Chondrocyte (in vitro differentiated cells): ENCODE measurements at places on chromosomes 4 and X. TPM values are rescaled to one million over a fixed set of nuclear protein-coding genes. Genes with fewer than 3 reads are reported as not detected.

ARMCX2 gene
- 144 to 193 TPM (median 146 TPM) in 3 replicates for total RNA-seq

MAGEA2B gene
- total RNA-seq: not detected in 3 replicates

OPHN1 gene
- 6.0 to 9.2 TPM (median 6.1 TPM) in 3 replicates for total RNA-seq

SPATA18 gene
- total RNA-seq: 17.9 to 18.7 TPM (median 18.6 TPM) in 3 replicates

HTT-AS gene
- not detected in 3 replicates for total RNA-seq

EMCN gene
- total RNA-seq: 0.19 TPM in 1 of 3 replicates, not detected in the others

WDR19 gene
- 23.0 to 33.2 TPM (median 31.0 TPM) in 3 replicates for total RNA-seq

SYNPO2 gene
- total RNA-seq: 12.3 to 21.5 TPM (median 20.7 TPM) in 3 replicates

GRCh38 chrX:47497271-47497888 is 14.4 kb upstream of the ZNF41 start:
- no peak overlapping the region for H3K27ac ChIP-seq
- H3K4me3 ChIP-seq: no peak overlapping the region
- DNase-seq: no peak

GRCh38 chr4:100519205-100519604 is 1.4 kb upstream of the EMCN start:
- no peak overlapping the region for H3K4me3 ChIP-seq
- DNase-seq: no peak
- no peaks in the 10 kb centered on the region for H3K27me3 ChIP-seq

DNA sequence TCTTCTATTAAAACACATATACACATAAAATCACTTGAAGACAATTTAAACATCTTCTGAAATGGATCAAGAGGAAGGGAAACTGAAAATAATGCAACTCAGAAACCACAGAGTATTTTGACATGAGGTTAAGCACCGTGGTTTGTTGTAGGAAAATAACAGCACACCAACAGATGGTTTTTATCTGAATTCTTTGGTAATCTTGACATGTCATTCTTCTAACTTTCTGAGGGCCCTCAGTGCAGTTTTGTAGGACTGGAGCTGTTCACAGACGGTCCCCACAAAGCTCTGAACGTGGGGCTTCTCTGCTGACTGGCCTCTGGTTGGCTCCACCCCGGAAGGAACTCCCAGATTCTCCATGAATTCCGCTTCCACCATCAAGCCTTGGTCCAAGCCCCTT is 16.0 kb upstream of the TLR8 start:
- no peaks in the 10 kb centered on the region for H3K36me3 ChIP-seq
- H3K4me1 ChIP-seq: peaks cover 15% of the 10 kb centered on the region
- DNase-seq: no peak
- no peak overlapping the region for H3K4me3 ChIP-seq

DNA sequence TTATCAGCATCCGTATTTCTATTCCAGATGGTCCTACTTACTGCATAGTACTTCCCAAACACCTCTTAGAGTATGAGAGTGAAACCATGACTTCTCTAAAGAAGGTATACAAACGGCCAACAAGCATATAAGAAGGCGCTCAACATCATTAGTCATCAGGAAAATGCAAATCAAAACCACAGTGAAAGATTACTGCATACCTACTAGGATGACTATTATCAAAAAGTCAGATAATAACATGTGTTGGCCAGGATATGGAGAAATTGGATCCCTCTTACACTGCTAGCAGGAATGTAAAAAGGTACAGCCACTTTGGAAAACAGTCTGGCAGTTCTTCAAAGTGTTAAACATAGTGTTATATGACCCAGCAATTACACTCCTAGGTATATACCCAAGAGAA is 215.3 kb upstream of the CXorf66 start:
- no peak for DNase-seq
- no peaks in the 10 kb centered on the region for H3K4me1 ChIP-seq
- H3K4me3 ChIP-seq: no peak overlapping the region
- H3K27ac ChIP-seq: no peak overlapping the region
- H3K27me3 ChIP-seq: no peaks in the 10 kb centered on the region

DNA sequence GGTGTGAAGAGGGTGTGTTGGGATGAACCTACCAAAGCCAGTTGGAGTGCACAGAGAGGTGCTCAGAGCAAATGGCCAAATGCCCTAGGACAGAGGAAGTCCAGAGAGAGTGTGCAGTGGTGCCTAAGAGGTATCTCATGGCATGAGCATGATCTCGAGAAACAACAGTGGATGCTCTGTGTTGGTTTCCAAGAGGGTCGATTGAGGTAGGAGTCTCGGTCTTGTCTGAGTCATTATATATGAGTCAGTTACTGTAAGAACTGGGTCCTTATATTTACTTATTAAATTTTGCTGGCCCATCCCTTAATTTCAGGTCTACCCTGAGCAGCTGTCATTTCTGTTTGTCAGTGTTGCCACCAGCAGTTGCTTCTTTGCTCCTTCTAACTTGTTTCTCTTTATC is 86.6 kb upstream of the TMEM150C start:
- H3K4me1 ChIP-seq: peaks cover 36% of the 10 kb centered on the region
- no peaks in the 10 kb centered on the region for H3K27me3 ChIP-seq
- no peak overlapping the region for H3K4me3 ChIP-seq

- H3K4me3 ChIP-seq: no peak overlapping the region
- no peak for DNase-seq
- H3K27ac ChIP-seq: no peak overlapping the region
- peaks cover 15% of the 10 kb centered on the region for H3K36me3 ChIP-seq
- peaks cover 11% of the 10 kb centered on the region for H3K4me1 ChIP-seq
Observed at GRCh38 chr4:78312989-78313753, 238.4 kb upstream of the ANXA3 start.

GRCh38 chr4:106818764-106819163 is 217.3 kb downstream of the DKK2 start:
- H3K27me3 ChIP-seq: peaks cover 35% of the 10 kb centered on the region
- no peak overlapping the region for H3K4me3 ChIP-seq
- DNase-seq: no peak

- no peak overlapping the region for H3K4me3 ChIP-seq
- H3K27me3 ChIP-seq: no peaks in the 10 kb centered on the region
- no peak overlapping the region for H3K27ac ChIP-seq
- peaks cover 33% of the 10 kb centered on the region for H3K4me1 ChIP-seq
Observed at GRCh38 chrX:110310896-110311295, 7.0 kb downstream of the AMMECR1 start.

DNA sequence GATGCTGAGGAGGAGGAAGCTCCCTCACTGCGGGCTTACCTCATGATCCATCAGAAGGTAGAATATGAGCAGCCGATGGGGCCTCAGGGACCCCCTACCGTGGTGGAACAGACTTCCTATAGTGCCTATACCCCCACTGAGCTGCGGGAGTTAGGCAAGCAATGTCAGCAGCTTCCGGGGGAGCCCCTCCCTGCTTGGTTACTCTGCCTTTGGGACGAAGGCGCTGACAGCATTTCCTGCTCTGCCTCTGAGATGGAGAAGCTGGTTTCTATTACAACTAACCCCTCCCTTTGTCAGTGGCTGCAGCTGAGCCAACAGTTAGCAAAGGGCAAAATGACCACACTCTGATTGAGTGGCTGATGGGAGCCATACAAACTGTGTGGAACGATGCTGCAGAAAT is 430.7 kb downstream of the IDS start:
- H3K27me3 ChIP-seq: no peaks in the 10 kb centered on the region
- DNase-seq: no peak
- H3K36me3 ChIP-seq: no peaks in the 10 kb centered on the region
- peak overlapping the region; percentile 45 for H3K27ac ChIP-seq
- H3K4me1 ChIP-seq: peaks cover 9% of the 10 kb centered on the region

DNA sequence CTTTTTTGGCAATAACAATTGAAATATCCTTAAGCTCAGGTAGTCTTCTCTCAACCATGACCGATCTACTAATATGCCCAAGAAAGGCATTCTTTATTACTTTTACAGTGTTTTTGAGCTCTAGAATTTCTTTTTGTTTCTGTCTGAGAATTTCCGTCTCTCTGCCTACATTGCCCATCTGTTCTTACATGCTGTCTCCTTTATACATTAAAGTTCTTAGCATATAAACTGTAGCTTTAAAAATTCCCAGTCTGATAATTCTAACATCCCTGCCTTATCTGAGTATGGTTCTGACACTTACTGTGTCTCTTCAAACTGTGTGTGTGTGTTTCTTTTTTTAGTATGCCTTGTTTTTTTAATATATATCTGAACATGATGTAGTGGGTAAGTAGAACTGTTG is 658.1 kb downstream of the GRID2 start:
- H3K27ac ChIP-seq: no peak overlapping the region
- peaks cover 11% of the 10 kb centered on the region for H3K4me1 ChIP-seq

GRCh38 chrX:154541896-154542722 is 4.5 kb downstream of the G6PD start:
- peaks cover 2% of the 10 kb centered on the region for H3K36me3 ChIP-seq
- no peak overlapping the region for H3K4me3 ChIP-seq
- H3K4me1 ChIP-seq: peaks cover 49% of the 10 kb centered on the region
- H3K27me3 ChIP-seq: no peaks in the 10 kb centered on the region
- DNase-seq: no peak

- H3K4me1 ChIP-seq: peaks cover 12% of the 10 kb centered on the region
- H3K36me3 ChIP-seq: peaks cover 5% of the 10 kb centered on the region
- H3K27me3 ChIP-seq: no peaks in the 10 kb centered on the region
- no peak overlapping the region for H3K4me3 ChIP-seq
- no peak overlapping the region for H3K27ac ChIP-seq
- DNase-seq: no peak
Observed at GRCh38 chr4:166458756-166459155, 585.7 kb downstream of the TLL1 start.

DNA sequence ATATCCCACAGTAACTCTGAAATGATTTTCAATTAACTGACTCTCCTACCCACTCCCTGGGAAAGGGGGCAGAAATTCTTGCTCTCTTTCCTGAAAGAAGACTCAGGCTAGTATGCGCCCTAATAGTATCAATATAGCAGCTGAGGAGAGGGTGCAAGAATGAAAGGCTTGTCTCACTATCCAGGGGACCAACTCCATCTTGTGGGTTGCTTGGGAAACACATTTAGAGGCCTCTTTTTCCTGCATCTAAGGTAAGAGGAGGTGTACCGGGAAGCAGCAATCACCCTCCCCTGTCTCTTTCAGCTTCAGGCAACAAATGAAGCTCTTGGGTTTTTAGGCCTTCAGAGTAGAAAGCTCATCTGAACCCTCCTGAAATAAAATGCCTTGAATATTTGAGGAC is 11.3 kb downstream of the TMEM255A start:
- peaks cover 4% of the 10 kb centered on the region for H3K27me3 ChIP-seq
- H3K36me3 ChIP-seq: no peaks in the 10 kb centered on the region
- no peak overlapping the region for H3K27ac ChIP-seq
- DNase-seq: no peak
- no peaks in the 10 kb centered on the region for H3K4me1 ChIP-seq

DNA sequence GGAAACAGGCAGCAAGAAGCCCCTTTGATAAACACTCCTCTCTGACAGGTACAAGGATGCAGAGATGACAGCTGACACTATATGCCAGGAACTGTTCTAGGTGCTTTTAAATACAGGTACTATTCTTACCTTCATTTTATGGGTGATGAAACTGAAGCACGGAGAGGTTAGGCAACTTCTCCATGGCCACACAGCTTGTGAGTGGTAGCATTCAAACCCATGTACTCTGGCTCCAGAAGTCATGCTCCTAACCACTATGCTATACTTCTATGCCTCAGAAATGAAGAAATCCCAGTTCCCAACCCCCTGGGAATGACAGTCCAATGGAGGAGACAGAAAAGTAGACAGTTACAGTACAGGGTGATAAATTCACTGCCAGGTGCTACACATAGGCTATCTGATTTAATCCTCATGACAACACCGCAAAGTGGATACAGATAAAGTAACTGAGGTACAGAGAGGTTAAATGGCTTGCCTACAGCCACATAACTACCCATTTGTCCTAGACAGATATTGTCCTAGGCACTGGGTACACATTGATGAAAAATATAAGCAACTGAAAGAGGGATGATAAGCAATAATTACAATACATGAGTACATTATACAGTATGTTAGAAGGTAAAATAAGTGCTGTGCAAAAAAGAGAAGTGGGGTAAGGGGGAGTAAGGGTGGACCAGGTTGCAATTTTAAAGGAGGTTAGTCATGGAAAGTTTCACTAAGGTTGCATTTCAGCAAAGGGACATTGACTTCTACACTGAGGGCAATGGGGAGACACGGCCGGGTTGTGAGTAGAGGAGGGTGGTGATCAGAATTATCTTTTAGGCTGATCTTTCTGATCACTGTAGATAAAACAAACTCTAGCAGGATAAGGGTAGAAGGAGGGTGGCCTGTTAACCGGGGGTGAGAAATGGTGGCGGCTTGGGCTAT is 1.6 kb upstream of the F8 start:
- H3K27ac ChIP-seq: no peak overlapping the region
- peaks cover 11% of the 10 kb centered on the region for H3K4me1 ChIP-seq
- H3K27me3 ChIP-seq: peaks cover 2% of the 10 kb centered on the region
- H3K4me3 ChIP-seq: no peak overlapping the region
- H3K36me3 ChIP-seq: no peaks in the 10 kb centered on the region
- DNase-seq: no peak
